ENCODE measurements at places on chromosomes 2 and 18.

GRCh38 chr18:79707239-79707638 lies 27.6 kb downstream of the CTDP1 start:
- no peak for DNase-seq

- DNase-seq, result no peak
These were observed 220.8 kb downstream of the GALNT13 start for GRCh38 chr2:154092571-154092970.

GRCh38 chr2:10876394-10876793 lies 35.3 kb upstream of the KCNF1 start:
- no peak for DNase-seq

DNA sequence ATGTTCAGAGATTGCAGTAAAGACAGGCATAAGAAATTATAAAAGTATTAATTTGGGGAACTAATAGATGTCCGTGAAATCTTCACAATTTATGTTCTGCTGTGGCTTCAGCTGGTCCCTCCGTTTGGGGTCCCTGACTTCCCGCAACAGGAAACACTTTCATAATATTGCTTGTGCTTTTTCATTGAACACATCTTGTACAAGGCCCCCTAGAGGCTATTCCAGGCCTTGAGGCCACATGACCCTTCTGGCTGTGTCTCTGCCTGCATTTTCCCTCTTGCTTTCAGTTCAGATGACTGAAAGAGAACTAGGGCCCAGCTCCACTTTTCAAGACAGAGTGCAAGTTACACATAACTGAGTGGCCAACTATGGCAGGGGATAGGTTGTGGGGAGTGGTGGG lies 164.1 kb downstream of the TMEM247 start:
- no peak for DNase-seq

DNA sequence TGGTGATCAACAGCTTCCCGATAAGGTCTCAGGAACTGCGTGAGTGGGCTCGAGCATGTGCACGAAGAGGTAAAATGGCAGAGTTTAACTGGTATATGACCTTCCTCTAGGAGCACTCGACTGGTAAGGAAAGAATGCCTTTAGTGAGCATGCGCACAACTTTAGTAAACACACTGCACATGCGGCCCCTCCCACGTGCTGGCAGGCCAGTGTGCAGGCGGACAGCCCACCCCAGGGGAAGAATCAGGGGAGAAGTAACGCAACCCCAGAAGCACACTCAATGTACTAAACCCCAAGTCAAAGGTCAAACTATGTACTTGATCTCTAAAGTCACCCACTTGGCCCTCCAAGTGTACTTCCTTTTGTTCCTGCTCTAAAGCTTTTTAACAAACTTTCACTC lies 28.7 kb upstream of the SLC25A52 start:
- no peak for DNase-seq

- DNase-seq, result no peak
These were observed 274.1 kb downstream of the AFF3 start for GRCh38 chr2:99868260-99868659.

GRCh38 chr2:191533693-191534180 lies 144.2 kb upstream of the NABP1 start:
- no peak for DNase-seq

DNA sequence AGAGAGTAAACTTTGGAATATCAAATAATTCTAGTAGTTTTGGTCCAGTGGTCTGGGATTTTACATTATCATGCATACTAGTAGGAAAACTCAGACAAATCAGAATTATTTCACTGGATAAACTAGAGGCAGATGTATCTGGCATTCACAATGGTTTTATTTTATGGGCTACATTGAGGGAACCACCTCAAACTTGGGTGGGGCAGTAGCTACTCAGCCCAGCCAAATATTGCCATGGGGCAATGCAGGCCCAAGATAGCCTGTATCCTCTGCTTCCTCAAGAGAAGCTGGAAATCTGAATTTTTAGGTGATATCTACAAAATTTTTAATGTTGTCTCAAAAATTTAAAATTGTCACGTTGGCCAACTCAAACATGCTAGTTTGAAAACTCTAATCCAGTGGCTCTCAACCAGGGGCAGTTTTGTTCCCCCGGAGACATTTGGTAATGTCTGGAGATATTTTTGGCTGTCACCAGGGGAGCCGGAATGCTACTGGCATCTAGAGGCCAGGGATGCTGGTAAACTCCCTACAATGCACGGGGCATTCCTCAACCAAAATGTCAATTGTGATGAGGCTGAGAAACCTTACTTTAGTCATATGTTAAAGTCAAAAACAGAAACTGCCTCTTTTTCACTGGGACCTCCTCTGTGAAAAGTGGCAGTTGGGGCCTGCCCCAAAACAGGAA lies 172.8 kb upstream of the SPRED2 start:
- no peak for DNase-seq

GRCh38 chr2:166653185-166653813 lies 159.2 kb upstream of the SCN7A start:
- DNase-seq, result peak; percentile 20

GRCh38 chr2:78077633-78078032 lies 555.5 kb upstream of the LRRTM4 start:
- DNase-seq, result no peak

- no peak for DNase-seq
These were observed 73.6 kb downstream of the COPS8 start for GRCh38 chr2:237159006-237159911.

DNA sequence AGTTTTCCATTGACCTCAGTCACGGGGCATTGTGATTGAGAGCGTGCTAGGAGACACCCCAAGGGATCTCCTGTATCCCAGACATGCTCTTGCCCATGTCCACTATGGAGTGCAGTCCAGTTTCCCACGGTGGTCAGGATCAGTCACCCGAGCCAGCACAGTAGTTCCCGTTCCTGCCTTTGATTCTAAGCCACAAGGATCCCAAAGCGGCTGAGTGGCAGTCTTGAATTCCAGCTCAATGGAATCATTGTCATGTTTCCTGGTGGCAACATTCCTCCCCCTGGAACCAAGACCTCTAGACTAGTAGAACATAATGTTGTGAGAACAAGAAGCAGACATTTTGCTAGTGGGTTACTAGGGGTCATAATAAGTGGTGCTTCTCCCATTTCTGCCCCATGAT lies 154.3 kb downstream of the SEPTIN10 start:
- DNase-seq, result no peak

DNA sequence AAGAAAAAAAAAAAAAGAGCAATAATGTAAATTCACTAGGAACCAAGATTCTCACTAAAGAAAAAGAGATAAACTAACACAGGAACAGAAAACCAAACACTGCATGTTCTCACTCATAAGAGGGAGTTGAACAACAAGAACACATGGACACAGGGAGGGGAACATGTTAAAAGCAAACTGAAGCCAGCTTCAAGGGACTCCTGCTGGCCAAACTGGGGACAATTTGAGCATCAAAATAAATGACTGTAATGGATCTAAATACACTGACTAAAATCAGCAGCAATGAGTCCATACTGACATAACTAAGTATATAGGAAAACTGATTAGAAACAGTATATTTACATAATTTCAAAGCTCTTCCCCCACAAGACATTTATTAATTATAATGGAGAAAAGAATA lies 73.0 kb downstream of the FARSB start:
- DNase-seq, result no peak

GRCh38 chr2:16665748-16666448 lies at the start of gene CYRIA:
TSS of gene CYRIA (minus strand) at chr2:16665834. CDS start at chr2:16588119, 77,715 bp downstream.
- peak; percentile 36 for DNase-seq

DNA sequence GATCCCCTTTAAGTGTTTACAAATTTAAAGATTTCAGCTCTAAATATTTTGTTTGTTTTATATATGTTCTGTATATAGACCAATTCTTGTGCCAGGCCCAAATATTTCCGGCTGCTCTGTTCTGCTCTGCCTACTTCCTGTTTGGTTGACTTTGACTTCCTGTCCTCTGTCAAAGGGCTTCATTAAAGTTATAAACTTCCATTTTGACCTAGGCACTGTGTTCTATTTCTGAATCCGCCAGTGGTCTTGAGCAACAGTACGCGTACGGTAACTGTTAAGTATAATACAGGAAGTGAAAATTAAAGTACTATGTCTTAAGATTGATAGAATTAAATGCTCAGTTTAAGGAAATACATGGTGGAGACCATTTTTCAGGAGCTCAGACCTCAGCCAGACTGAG lies 13.5 kb upstream of the REL start:
- no peak for DNase-seq

DNA sequence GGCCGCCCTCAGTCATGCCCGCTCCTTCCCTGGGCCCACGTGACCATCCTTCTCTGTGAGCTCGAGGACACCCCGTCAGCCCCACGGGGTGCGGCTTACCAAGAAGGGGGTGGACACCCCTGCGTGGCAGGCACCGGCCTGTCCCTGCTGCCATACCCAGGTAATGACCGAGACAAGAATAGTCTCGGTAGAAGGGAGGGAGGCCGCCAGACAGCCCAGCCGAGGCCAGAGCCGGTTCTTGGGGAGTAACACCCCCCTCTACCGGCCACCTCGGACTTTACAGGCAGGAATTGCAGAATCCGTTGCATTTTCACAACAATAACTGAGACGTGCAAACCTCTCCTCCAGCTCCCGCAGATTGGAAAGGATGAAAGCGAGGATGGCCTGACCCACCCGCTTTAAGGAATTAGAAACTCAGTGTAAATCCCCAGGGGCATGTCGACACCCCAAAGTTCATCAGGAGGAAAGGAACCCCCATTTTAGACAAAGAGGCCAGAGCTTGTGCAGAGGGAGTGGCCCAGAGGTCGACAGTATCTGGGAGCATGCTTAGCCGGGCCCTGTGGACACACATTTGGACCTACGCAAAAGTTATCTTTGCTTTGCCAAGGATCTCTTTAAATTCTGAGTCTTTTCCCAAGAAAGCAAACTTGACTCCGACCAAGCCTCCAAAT lies 60.1 kb upstream of the GLI2 start:
- DNase-seq, result peak; percentile 30

- DNase-seq, result no peak
These were observed 342.7 kb upstream of the REG3G start for GRCh38 chr2:78682781-78683180.

DNA sequence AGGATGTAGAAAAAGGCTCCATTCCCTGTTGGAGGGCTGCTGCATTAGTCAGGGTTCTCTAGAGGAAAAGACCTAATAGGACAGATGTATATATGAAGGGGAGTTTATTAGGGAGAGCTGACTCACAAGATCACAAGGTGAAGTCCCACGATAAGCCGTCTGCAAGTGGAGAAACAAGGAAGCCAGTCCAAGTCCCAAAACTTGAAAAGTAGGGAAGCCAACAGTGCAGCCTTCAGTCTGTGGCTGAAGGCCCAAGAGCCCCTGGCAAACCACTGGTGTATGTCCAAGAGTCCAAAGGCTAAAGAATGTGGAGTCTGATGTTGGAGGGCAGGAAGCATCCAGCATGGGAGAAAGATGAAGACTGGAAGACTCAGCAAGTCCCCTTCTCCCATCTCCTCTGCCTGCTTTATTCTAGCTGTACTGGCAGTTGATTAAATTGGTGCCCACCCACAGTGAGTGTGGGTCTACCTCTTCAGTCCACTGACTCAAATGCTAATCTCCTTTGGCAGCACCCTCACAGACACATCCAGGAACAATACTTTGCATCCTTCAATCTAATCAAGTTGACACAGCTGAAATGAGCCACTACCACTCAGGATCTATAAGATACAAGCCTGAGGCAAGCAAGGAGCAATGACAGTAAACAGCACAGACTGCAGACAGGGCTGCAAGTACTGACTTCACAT lies 30.0 kb upstream of the ATG16L1 start:
- no peak for DNase-seq

- no peak for DNase-seq
These were observed 260.9 kb downstream of the LPIN1 start for GRCh38 chr2:12007282-12007681.

- no peak for DNase-seq
These were observed 120.1 kb downstream of the LRP1B start for GRCh38 chr2:142010477-142011270.

GRCh38 chr2:73611193-73611592 lies 31.0 kb downstream of the NAT8 start:
- no peak for DNase-seq

GRCh38 chr2:175631245-175631623 lies 370.8 kb downstream of the LNPK start:
- DNase-seq, result peak; percentile 3

DNA sequence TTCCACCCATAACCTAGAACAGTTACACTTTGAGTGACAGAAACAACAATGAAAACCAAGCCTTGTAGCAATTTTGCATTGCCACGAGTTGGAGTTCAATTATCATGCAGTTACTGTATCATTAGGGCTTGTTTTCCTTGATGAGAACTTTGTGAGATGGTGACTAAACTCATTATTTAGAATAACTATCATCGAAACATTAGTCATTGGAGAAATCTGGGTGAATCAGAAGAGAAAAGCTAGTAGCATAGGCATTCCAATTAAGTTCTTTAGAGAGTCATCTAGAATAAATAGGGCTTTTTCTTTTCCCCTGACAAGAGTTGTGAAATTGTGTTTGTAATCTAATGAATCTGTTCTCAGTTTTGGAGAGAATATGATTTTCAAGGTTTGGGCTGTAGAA lies 122.8 kb upstream of the DOCK10 start:
- peak; percentile 40 for DNase-seq

DNA sequence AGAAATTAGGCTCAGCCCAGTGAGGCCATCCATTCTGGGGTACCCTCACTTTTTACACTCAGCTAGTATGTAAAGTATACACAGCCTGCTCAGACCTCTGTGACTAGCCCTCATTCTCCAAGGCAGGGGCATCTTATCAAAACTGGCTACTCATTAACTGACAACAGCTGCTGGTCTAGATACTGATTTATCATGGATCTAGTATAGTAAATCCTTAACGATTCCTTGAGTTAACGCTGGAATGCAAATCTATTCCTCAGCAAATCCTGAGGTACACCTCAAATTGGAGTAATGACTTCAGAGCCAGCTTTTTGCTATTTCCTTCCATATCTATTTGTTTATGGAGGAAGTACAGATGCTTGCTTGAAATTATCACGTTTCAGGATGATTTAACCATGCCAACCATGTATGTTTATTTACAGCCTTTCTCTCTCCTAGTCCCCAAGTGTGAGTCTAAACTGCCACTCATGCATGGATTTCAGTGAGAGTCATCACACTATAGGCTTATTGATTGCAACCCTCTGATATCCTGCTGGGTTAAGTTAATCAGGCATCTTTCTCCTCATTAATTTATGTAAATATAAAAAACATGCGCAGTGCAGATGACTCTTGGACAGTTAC lies 70.2 kb upstream of the DOK6 start:
- no peak for DNase-seq

- DNase-seq, result no peak
These were observed 71.8 kb downstream of the NUP35 start for GRCh38 chr2:183195998-183196409.

Measured in mammary epithelial cell (primary cell).